ENCODE measurements at places on chromosomes 6 and 20. TPM values are rescaled to one million over a fixed set of nuclear protein-coding genes. Genes with fewer than 3 reads are reported as not detected.

Gene BAG2
- 19.2 TPM for total RNA-seq

Gene MYLK4
- under 0.01 TPM for total RNA-seq

Gene EMILIN3
- total RNA-seq = under 0.01 TPM

Gene WFDC12
- not detected for total RNA-seq

Gene CALHM5
- total RNA-seq = 10.6 TPM

Gene IFT52
- 55.6 TPM for total RNA-seq

Gene TPBG
- total RNA-seq = 20.0 TPM

Gene CCDC28A
- total RNA-seq = 8.9 TPM

Gene NRSN1
- total RNA-seq = not detected

Gene BPIFB1
- not detected for total RNA-seq

Gene SPATS1
- total RNA-seq = not detected

- DNase-seq = no peak
These were observed 564.9 kb upstream of the CITED2 start for GRCh38 chr6:139939189-139939979.

DNA sequence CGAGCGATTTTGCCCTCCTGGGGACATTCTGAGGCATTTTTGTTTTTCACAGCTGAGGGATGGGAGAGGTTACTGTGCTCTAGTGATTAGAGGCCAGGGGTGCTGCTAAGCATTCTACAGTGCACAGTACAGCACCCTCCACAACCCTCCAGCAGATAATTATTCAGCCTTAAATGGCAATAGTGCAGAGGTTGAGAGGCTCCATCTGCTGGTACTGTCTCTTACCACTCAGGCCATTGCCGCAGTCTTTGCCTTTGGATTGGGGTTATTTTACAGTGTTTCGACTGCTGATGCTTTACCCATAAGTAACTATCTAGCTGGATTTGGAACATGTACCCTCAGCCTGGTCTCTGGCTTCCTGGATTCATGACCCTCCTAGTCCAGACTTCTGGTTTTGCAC lies 705.3 kb downstream of the KIF16B start:
- DNase-seq = no peak

DNA sequence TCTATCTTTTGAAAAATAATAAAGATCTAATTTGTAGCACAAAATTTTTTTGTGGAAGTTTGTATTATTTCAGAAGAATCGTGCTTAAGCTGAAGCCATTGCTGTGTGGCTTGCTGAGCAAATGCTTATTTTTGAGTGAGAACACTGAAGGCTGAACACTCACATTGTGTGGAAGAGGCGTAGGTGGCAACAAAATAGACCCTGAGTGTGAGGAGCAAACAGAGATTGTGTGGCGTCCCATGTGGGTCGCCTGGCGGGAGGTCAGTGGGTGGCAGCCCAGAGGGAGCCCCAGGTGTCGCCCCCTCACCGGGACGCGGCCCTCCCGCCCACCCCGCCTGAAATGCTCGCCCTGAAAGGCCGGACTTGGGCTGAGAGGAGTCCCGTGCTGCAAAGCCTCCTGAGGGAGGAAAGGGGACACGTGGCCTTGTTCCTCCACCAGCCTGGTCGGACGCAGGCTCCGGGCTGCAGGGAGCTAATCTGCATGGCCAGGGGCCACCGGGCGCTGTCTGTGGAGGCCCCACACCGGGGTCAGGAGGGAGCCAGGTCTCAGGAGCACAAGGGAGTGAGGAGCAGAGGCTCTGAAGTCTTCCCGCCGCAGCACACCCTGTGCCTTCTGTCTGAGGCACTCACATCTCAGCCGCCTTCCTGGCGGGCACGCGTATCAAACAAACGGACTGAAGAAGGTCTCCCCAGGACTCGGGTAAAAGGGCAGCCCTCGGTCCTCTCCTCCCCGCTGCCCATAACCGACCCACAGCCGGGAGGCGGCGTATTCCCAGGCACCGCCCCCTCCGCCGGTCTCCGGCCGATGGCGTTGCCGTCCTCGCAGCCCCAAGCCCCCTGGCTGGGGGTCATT lies 15.9 kb downstream of the DDO start:
- DNase-seq = no peak

- peak; percentile 35 for DNase-seq
These were observed 10.3 kb downstream of the CLDN20 start for GRCh38 chr6:155274106-155274505.

GRCh38 chr20:50601511-50602431 lies 89.6 kb downstream of the RIPOR3 start:
- no peak for DNase-seq

- no peak for DNase-seq
These were observed 106.8 kb upstream of the RIPOR2 start for GRCh38 chr6:25042536-25042935.

GRCh38 chr6:42932412-42932811 lies 3.1 kb downstream of the CNPY3 start:
- DNase-seq = no peak

GRCh38 chr6:95133578-95133977 lies 443.8 kb upstream of the MANEA start:
- DNase-seq = peak; percentile 8

GRCh38 chr6:15332446-15332845 lies 86.6 kb downstream of the JARID2 start:
- DNase-seq = peak; percentile 74

DNA sequence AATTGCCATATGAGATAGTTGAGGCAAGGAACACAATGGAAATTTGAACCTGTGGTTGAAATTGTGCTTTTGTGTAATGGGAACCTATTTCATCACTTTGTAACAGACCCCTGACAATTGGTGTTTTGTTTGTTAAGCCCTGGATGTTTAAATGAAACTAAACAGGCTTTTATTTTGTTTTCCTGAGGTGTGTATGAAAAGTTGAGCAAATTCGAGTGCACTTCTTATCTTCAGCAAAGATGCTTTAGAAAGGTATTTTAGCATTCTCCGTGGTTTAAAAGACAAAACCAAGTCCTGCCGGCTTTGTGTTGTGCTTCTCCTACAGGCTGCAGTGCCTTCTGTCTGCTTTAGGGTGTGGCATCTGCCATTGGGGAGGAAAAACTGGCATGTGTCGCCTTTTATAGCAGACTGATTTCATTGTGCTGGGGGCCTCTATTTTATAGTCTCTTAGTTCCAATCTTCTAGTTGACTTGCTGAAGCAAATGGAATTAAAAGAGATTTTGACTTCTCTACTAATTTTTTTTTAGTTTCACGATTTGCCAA lies 2.2 kb upstream of the ARID1B start:
- no peak for DNase-seq

DNA sequence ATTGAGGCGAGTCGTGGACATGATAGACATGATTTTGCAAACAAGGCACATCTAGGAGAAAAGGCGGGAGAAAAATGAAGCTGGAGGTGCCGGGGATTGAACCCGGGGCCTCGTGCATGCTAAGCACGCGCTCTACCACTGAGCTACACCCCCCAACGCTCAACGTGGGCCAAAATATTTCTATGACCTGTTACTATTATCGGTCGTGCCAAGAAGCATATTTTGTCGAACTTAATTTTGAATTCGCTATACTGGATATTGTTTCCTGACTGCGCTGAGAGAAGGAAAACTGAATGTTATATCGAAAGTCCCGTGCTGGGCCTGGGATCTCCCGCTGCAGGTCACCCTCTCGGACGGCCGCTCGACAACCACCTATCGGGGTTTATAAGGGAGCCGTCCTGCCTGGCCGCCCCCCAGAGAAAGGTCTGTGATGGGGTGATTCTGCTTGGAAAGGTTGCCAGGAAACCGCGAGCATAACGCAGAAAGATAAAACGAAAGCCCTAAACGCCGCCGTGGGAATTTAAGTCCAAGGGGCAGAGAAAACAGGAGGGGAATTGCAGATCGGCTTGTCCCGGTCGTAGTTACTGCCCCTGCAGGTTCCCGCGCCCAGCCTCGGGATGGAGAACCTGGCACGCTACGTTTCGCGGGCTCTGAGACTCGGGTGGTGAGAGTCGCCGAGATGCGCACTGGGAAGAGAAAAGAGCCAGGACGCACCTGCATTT lies 60.0 kb downstream of the TRIM27 start:
- DNase-seq = peak; percentile 82

GRCh38 chr6:1524040-1524480 lies 85.7 kb upstream of the FOXC1 start:
- peak; percentile 33 for DNase-seq

GRCh38 chr6:166168616-166169548 lies 1.2 kb upstream of the TBXT start:
- DNase-seq = no peak

- peak; percentile 52 for DNase-seq
These were observed 39.8 kb upstream of the MMS22L start for GRCh38 chr6:97322811-97323210.

DNA sequence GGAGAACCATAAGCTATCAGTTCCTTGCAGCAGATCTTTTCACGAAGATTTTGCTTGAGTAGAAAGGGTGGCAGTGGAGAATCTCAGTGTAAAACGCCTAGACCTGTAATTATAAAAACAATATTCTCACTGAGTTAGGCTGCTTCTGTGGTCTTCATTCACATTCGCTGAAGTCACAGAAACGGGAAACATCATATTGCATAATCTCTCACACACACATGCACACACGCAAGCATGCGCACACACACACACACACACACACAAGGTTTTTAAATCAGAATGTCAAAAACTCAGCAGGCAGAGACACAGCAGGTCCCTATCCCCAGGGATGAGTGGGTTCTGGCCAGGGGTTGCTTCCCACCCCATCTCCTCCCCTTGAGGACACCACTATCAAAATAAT lies 175.5 kb downstream of the ATXN1 start:
- DNase-seq = no peak

- peak; percentile 59 for DNase-seq
These were observed 22.5 kb upstream of the HFE start for GRCh38 chr6:26064619-26065257.

DNA sequence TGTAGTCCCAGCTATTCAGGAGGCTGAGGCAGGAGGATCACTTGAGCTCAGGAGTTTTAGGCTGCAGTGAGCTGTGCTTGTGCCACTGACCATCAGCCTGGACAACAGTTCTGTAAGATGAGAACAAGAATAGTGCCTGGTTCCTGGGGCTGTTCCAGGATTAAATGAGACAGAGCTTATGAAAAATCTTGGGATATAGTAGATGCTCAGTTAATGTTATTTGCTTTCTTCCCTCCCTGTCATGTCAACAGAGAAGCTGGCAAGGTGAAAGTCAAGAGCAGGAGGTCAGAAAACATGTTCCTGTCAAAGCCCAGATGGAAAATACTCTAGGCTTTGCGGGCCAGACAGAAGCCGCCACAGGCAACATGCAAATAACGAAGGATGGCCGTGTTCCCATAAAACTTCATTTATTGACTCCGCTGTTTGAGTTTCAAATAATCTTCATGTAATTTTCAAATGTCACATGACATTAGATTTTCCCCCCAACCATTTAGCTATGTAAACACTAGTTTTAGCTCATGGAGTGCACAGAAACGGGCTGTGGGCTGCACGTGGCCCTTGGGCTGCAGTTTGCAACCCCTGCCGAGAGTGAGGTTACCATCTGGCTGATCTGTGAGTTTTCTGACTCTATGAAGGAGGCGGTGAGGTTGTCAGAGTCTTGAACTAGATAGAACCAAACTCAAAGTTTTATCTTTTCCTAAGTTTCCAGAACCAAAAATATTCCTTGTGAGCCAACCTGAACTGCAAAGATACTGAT lies 63.4 kb upstream of the PMEPA1 start:
- DNase-seq = no peak

DNA sequence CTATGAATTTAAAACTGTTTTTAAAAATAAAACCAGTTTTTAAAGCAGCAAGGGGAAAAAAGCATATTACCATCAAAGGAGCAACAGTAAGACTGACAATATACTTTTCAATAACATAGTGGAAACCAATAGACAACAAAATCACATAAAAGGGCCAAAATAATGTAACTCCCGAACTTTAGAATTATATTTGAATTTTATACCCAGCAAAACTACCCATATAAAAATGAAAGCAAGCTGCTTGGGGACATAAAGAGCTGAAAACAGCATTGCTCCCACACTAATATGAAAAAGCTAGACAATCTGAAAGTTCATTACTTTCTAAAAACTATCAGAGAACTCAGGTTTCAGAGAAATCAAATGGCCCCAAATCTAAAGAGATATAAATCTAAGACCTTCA lies 199.4 kb upstream of the ARID1B start:
- no peak for DNase-seq

GRCh38 chr6:34865107-34865506 lies 22.7 kb downstream of the TAF11 start:
- DNase-seq = peak; percentile 20

DNA sequence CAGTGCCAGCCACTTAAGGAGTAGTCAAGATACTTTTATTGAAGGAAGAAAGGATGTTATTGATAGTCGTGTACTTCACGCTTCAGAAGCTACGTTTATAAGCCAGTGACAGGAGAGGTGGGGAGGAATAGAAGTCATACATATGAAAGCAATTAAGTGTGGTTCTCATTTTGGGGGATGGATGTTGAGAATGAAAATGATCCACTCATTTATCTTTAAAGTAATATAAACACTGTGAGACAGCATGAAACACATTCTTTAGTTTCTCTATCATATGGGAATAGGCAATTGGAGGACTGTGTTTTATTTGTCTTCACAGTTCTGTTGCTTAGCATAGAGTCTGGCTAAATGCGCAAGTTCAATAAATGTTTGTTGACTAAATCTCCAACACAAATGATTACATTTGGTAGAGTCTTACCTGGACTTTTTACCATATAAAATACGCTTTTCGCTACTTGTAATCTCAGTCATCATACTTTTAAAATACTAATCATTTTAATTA lies 35.2 kb downstream of the AK9 start:
- peak; percentile 4 for DNase-seq

- no peak for DNase-seq
These were observed 34.8 kb upstream of the CD83 start for GRCh38 chr6:14082771-14083170.

GRCh38 chr20:54431156-54431944 lies 44.0 kb upstream of the DOK5 start:
- DNase-seq = no peak

DNA sequence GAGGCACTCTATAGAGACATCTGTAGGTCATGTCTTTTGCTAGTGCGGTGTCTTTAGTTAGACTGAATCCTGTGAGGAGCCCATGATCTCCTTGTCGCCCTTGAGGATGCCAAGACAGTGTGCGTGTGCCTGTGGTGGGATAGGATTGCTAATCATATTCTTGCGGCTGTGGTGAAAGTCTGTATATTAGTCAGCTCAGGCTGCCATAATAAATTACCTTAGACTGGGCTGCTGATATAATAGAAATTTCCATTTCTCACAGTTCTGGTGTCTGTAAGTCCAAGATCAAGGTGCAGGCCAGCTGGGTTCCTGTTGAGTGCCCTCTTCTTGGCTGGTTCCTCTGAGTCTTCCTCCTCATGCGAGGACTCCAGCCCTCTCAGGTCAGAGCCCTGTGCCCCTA lies 141.2 kb downstream of the JARID2 start:
- DNase-seq = peak; percentile 69

- DNase-seq = no peak
These were observed 219.7 kb downstream of the UNC5CL start for GRCh38 chr6:40819182-40819834.

GRCh38 chr6:167296902-167297301 lies 5.8 kb downstream of the UNC93A start:
- DNase-seq = no peak

DNA sequence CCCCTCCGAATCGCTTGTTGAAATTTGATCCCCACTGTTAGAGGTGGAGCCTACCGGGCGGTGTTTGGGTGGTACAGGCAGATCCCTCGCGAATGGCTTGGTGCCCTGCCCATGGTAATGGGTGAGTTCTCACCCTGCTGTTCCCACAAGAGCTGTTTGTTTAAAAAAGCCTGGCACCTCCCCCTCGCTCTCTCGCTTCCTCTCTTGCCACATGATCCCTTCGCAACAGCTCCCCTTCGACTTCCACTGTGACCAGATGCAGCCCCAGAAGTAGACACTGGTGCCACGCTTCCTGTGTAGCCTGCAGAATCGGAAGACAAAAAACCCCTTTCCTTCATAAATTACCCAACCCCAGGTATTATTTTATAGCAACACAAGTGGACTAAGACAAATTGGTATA lies 292.2 kb upstream of the QKI start:
- no peak for DNase-seq

Measured in IMR-90 (cell line).